Endodermal cell (in vitro differentiated cells): ENCODE measurements at places on chromosomes 2 and 18.

DNA sequence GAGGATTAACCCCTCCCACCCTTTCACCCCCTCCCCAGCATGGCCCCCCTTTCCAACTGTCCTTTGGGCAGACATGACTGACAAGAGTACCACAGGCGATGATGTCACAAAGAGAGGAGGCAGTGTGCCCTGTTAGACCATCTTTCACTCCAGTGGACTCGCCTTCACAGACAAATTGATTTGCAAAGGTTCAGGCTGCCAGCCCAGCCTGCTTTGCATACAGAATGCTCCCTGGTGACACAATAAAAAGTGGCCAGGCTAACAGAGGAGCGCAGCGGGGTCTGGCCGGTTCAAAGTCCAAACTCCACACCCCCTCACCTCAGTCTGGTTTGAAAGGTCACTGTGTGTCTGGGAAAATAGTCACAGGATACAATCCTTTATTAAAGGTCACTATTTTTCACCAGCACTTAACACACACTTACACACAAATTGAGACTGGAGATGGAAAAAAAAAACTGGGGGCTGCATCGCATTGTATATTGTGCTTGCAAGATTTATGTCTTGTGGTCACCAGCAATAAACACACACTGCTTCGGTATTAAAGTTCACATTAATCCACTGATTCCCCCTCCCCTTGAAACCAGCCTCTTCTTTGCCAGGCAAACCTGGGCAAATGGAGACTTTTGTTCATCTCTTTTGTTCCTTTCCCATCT is 236.9 kb downstream of the BCL11A start:
- peak; percentile 63 for DNase-seq

GRCh38 chr18:62402342-62402948 is 77.3 kb downstream of the TNFRSF11A start:
- DNase-seq, result no peak

DNA sequence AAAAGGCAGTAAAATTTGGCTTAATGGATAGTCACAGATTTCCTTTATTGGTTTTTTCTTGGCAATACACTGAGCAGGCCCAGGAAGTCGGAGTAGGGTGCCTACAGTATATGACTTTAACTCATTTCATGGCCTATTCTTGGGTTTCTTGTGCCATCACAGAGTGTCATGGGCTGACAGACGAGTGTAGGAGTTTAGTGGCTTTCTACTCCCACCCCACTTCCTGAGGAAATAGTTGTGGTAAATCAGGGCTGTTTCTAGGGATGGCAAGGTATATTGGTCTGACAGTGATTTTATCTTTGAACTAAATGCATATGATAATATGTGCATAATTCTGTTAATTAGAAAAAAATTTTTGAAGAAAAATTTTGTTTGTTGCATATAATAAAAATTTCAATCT is 100.1 kb downstream of the PLCL1 start:
- no peak for DNase-seq

DNA sequence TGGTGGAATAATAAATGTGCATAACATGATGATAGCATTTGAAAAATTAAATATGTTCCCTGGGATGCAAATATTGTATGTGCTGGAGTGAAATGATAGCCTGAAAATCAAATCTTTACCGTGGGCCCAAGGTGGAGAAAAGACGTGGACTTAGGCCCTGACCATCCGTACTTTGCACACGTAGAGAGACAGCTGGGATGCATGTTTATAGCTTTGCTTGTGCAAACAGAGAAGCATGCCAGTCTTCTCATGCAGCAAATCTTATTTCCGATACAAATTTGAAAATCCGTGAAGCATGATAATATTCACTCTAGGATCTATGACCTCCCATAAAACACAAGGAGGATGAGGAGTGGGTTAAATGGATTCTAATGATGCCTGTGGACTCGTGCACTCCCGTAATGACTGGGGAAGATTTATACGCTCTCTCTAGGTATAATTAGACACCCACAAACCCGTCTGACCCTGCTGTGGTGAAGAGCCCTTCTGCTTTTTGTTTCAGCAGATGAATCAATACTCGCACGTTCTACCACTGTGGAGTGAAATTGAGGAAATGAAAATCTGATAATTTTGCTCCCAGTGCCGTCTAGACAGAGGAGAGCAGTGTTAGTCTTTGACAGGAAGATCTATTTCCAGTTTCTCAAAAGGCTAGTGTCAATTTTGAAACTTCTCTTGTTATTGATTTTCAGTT is 810.3 kb upstream of the SALL3 start:
- DNase-seq, result no peak

DNA sequence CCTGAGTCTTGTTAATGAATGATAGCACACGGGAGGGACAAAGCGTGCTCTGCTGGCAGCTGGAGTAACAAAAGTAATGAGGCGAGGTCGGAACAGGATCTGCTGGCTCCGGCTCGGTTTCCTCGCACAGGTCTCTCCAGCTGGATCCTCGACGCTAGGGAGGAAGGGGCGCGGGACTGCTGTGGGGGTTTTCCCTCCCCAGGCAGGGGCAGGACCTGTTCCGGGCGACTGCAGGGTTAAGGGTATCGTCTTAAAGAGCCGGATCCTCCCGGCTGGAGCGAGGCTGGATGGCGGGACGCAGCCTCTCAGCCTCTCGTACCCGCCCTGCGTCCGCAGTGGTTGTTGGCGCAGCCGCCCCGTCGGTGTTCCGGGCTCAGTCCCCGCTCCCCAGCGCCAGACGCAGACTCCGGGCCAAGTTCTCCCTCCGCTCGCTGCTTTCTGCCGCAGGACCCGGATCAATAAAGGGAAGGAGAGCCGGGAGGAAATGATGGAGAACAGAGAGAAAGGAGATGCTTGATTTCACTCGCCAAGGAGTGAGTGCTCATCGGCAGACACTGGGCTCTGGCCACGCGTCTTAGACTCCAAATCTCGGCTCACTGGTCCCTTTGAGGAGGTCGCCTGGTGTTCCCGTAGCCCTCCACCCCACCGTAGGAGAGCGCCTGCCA is 1.1 kb upstream of the LIPG start:
- DNase-seq, result peak; percentile 73

DNA sequence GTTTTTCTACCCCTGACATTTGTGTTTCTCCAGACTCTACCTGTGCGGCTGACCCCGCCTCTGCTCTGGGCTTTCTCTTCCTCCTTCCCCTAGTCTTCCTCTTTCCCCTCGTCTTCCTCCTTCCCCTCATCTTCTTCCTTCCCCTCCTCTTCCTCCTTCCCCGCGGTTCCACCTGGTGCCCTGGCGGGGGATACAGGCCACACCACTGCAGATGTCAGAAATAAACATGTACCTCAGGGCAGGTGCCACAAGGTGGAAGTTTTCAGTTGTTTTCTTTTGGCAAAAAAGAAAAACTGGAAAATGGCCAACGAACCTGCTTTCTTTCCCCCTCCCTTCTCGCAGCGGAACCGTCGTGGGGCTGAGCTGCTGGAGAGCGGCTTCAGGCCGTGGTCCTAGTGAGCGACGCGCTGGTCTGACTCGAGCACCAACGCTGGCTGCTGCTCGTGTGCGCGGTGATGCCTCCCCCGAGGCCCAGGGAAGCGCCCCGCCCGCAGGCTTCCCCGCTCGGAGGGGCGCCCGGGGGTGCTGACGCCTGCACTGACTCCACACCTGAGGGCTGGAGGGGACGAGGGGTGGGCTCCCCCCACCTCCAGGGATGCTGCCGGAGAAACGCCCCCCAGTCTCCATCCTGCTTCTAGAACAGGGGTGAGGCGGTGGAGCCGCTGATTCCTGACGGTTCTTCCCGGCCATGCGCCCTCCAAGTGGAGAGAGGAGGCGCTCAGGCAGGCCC is 83.7 kb upstream of the ZNF516 start:
- DNase-seq, result peak; percentile 55

DNA sequence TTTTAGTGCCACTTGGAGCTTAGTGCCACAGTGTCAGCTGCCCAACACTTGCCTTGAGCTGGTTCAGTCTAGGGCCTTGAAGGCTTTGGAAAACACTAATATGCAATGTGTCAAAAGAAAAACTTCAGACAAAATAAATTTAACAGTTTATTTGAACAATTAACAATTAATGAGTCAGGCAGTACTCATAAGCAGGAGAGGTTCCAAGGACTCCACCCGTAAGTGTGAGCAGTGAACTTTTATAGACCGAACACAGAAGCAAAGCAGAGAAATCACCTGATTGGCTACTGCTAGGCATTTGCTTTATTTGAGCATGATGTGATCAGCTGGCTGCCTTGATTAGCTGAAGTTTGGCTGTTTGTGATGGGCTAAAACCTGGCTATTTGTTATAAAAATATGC is 49.5 kb upstream of the TBC1D8 start:
- DNase-seq, result no peak

GRCh38 chr2:85169581-85169980 is 36.4 kb downstream of the TCF7L1 start:
- DNase-seq, result no peak

DNA sequence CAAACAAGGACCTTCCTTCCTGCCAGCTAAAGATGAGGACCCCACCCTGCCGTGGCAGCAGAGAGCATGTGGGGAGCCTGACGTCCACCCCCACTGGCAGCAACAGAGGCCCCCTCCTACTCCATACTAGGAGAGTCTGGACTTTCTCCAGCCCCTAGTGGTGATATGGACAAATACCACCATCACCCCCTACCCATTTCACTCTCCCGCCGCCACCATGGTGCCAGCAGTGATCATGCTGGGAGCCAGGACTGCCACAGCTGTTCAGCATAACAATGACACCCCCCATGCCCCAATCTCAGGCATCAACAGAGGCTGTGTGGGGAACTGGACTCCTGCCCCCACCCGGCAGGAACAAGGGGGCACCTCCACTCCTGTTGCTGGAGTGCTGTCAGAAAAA is 42.7 kb upstream of the ATP9B start:
- peak; percentile 79 for DNase-seq

GRCh38 chr2:238339395-238339780 is 19.1 kb downstream of the TRAF3IP1 start:
- DNase-seq, result no peak

GRCh38 chr2:199085261-199085660 is 372.5 kb downstream of the SATB2 start:
- no peak for DNase-seq

- DNase-seq, result peak; percentile 33
Measured at GRCh38 chr18:45723567-45724355, at the start of gene SLC14A1. TSS of gene SLC14A1 (plus strand) at chr18:45724181. CDS start at chr18:45730321, 6,140 bp downstream.
